AG20443 (cell line): ENCODE measurements at places on chromosomes 16 and 17.
A peak's percentile ranks its signal among the peaks of the same experiment; 100 is the strongest.

DNA sequence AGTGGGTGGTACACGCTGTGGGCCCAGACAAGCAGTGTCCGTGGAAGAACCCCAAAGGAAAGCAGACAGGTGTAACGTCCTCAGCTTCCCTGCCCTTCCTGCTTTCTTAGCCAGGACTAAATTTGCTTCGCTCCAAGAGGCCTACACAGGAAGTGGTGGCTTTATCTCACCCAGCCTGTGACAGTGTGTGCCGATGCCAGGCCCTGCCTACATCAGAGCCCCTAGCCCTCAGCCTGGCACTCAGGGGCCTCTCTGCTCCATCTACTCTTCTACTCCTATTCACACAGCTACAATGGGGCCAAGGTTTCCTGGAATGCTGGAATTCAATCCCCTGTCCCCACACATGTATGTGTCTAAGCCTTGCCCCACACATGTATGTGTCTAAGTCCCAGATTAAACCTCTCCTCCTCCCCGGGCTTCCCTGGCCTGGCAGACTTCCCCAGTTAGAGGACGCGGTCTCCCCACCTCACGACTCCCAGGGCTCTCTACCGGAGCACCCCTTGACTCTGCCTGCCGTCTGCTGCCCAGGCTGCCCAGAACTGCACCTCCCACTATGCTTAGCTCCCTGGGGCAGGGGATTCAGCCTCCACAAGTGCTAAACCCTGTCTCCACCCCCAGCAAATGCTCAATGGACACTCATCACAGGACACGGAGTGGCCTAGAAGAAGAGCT is 8.2 kb downstream of the PGAP3 start:
- DNase-seq, result no peak

DNA sequence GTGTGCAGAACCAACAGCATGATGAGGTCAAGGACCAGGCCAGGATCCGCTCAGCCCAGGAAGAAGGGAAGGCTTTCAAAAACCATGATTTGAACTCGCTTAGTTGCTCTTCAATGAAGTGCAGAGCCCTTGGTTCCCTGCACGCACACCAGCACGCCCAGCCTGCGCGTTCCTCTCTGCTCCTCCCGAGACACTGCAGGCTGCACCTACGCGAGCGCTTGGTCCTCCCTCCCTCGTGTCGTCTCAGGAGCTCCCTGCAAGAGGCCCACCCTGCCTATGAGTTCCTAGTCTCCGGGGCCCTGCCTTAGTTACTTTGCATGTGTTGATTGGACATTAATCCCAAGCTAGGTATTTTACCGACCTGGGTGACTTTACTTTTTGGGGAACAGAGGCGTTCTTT is 132.9 kb upstream of the TNRC6C start:
- no peak for DNase-seq

- no peak for DNase-seq
These were observed 15.4 kb upstream of the WDR45B start for GRCh38 chr17:82663381-82664275.

DNA sequence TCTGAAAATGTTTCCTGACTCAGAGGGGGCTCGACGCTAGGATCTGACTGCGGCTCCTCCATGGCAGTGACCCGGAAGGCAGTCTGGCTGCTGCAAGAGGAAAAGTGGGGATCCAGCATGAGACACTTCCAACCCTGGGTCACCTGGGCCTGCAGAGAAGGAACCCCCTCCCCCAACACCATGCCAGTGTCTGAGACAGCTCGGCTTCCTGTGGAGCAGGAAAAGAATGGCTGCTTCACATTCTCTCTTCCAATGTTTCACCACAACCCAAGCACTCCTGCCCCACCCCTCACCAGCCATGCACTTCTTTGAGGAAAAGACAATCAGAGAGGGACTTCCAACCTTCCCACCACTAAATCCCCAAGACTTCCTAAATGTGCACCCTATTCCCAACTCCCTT is 10.8 kb downstream of the TP53 start:
- peak; percentile 5 for DNase-seq

- no peak for DNase-seq
These were observed 7.2 kb downstream of the SOCS7 start for GRCh38 chr17:38358586-38359513.

GRCh38 chr17:43900858-43901754 is 6.2 kb downstream of the MPP2 start:
- DNase-seq, result no peak

GRCh38 chr17:21592774-21593173 is 99.5 kb upstream of the KCNJ18 start:
- DNase-seq, result no peak
